ENCODE measurements at places on chromosomes 3 and 15.
A peak's percentile ranks its signal among the peaks of the same experiment; 100 is the strongest.

DNA sequence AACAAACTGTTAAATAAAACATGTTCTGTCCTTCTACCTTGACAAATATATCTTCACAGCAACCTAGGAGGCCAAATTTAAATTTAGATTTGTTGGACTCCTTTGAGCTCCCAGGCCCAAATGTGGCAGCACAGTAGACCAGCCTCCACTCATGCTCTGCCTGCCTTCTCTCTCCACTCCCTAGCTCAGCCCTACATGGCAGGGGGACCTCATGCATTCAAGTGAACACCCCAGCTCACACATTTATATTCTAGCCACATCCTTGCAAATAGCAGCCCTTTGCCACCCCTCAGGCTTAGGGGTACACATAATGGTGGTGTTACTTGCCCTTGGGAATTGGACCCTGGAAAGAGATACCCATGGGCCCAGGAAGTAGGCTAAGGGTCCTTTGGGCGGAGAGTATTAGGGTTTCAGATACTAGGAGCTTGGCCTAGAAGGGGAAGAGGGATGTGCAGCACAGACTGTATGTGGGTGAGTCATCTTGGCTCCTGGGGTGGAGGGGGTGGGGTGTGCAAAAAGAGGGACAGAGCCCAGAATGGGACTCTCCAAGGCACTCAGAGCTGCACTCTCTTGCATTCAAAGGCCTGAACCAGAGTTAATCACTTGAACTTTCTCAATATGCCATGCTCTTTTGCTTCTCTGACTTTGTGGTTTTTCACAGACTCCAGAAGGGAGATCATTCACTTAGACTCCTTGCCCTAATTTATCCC lies 268.4 kb upstream of the ROPN1 start:
- DNase-seq = peak; percentile 27

GRCh38 chr3:191557322-191557721 lies 96.4 kb downstream of the PYDC2 start:
- no peak for DNase-seq

DNA sequence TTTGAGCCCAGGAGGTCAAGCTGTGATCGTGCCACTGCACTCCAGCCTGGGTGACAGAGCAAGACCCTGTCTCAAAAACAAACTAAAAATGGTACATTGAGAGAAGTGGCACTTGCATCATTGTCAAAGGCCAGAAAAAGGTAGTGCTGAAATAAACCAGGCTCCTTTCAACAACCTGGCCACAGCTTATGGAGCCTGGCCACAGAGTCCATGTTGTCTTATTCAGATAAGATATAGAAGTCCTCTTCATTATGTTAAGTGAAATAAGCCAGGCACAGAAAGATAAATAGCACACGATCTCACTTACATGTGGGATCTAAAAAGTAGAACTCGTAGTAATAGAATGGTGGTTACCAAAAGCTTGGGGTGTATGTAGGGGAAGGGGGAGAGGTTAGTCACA lies 34.8 kb downstream of the EMC4 start:
- no peak for DNase-seq

GRCh38 chr15:81069356-81069755 lies 64.7 kb upstream of the CFAP161 start:
- DNase-seq = no peak

DNA sequence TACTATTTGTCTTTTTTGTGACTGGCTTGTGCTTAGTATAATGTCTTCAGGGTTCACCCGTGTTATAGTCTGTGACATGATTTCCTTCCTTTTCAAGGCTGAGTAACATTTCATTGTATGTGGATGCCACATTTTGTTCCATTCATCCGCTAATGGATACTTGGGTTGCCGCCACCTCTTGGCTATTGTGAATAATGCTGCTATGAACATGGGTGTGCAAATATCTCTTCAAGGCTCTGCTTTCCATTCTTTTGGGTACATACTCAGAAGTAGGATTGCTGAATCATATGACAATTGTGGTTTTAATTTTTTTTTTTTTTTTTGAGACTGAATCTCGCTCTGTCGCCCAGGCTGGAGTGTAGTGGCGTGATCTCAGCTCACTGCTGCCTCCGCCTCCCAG lies 15.4 kb downstream of the CRTC3 start:
- no peak for DNase-seq

- DNase-seq = no peak
These were observed 7.5 kb downstream of the MPI start for GRCh38 chr15:74897300-74897701.

All from SW480 (cell line).